ENCODE measurements at places on chromosomes 2 and 18.

DNA sequence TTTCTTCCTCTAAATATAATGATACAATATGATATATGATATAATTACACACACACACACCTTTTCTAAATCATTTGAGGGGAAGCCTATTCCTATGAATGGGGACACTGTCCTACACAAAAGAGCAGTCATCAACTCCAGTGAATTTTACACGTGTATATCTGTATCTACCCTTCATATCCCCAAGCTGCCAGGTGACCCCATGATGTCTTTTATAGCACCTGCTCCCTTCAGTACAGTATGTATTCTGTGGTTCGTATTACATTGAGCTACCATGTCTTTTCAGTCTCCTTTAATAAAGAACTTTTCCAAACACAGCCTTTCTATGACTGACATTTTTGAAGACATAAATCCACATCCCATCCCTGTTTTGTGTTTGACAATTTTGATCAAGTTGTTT lies 19.0 kb downstream of the TBC1D8 start:
- DNase-seq, result no peak

DNA sequence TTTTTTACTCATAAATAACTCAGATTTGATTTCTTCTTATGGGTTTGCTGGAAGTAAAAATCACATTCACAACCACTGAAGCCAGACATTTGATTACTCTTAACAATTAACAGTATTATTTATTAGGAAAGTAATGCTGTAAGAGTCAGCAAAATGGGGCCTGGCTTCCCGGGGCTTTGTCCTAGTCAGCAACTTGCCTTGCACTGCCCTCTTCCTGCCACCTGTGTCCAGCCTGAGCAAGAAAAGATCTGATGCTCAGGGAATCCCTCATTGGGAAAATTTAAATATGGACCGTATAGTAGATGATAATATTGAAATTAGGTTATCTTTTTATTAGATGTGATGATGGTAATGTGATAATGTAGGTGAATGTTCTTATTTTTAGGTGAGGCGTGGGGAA lies 30.8 kb upstream of the ACYP2 start:
- DNase-seq, result no peak

DNA sequence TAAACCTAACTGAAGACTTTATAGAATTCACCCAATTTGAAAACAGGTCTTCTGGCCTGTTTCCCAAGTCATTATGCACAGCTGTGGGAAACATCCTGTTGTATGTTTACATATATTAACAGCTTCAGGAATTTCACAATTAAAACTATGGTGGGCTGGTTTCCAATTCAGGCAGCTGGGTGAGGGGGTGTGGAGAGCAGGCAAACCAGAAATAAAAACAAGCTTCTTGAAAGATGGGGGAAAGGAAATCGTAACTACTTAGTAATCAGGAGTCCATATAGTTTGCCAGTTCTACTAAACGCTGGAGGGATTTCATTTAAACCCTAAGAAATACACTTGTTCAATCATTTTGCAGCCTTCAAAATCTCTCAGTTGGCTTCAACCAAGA lies 22.8 kb downstream of the ATP8B1 start:
- no peak for DNase-seq

DNA sequence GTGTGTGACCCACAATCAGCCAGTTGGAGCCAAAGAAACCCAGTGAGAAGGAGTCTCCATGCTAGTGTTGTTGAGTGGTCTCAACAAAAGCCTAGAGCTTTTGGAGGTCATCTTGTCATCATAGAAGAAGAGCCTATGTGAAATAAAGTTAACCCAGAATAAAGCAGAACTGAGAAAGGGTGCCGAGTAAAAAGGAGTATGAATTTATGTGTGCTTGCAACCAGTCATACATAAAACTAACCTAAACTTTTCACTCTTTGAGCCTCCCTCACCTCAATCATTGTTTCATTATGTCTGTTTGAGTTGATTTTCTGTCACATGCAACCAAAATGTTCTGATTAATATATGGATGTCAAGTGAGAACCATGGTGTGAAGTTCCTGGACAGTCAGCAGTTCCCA lies 599.3 kb upstream of the ZEB2 start:
- no peak for DNase-seq

DNA sequence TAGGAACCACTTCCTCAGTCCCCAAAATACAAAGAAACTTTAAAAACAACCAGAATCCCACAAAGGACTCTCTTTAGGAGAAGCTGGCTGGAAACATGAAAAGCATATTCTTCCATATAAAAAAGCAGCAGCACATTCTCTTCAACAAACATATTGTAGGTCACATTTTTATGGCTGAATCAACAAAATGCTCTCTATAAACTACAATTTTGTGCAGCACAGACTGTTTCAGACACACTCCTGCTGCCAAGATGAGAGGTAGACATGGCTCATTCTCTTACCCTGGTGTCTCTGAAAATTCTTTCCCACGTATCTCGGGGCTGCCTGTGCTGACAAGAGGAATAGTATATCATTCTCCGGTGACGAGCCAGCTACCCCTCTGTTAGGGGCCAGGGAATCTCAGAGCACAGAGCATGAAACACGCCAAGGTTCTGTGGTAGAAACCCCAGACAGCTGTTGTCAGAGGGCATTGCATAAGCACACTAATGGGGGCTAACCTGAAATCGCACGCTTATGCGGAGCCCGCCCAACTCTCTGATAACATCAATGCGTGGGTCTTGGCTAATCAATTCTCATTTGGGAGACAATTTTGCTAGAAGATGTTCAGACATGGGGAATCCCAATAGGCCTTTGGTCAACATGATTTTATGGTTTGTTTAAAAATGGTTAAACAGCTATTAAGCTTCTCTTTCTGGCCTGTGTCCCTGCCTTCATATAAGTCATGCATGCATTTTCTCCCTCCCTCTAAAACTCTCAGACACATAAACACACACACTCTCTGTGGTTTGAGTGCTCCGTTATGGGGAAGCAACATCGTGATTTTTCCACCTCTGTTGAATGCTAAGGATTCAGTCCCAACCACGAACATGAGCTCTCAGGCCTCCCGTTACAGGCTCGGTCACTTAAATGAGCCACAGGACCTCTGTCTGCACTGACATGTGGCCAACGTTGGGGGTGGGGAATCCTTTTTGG lies 177.5 kb downstream of the INO80D start:
- no peak for DNase-seq

GRCh38 chr2:219559156-219559915 lies 12.0 kb downstream of the OBSL1 start:
- DNase-seq, result no peak

- no peak for DNase-seq
Observed at GRCh38 chr2:86439879-86440630, 1.1 kb upstream of the KDM3A start.

GRCh38 chr2:224646242-224646846 lies 61.2 kb upstream of the CUL3 start:
- no peak for DNase-seq

GRCh38 chr2:134135793-134136192 lies 118.1 kb upstream of the MGAT5 start:
- DNase-seq, result no peak

- DNase-seq, result no peak
Observed at GRCh38 chr2:64328756-64329155, 125.2 kb upstream of the LGALSL start.

GRCh38 chr2:240947607-240948006 lies 41.5 kb downstream of the CROCC2 start:
- no peak for DNase-seq

- no peak for DNase-seq
Observed at GRCh38 chr2:233247744-233248143, 3.7 kb upstream of the ATG16L1 start.

DNA sequence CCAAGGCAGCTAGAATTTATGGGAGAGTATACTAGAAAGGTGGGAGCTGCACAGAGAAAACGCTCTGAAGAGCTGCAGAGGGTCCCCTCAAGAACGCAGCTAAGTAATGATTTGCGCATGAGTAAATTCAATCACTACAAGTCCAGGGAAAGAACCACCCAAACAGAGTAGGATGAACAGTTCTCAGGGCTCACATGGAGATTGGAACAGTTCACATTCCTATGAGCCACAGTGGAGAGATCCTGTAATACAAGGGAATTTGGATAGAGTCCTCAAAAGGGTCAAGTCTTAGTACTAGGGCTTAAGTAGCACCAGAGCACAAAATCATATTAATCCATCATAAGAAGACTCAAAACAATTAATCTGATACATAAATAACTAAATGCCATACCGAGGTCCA lies 12.7 kb downstream of the OLA1 start:
- DNase-seq, result no peak

GRCh38 chr18:21739604-21740537 lies 721 bp upstream of the MIB1 start:
- no peak for DNase-seq

DNA sequence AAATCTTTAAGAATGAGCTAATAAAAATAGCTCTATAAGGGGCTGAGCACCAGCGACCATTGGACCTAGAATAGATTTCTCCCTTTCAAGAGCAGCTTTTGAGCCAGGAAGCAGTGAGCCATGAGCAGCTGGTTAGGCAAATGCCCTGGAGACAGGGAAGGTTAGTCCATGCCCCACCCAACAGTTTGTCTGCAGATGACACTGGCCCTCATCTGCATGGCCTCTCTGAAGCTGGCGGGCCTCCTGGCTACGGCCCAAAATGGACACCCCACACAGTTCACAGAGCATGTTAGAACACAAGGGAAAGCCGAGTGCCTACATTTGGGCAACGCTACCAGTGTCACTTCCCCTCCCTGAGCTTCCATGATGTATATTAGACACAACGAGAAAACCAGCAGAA lies 201.1 kb downstream of the MGAT5 start:
- no peak for DNase-seq

DNA sequence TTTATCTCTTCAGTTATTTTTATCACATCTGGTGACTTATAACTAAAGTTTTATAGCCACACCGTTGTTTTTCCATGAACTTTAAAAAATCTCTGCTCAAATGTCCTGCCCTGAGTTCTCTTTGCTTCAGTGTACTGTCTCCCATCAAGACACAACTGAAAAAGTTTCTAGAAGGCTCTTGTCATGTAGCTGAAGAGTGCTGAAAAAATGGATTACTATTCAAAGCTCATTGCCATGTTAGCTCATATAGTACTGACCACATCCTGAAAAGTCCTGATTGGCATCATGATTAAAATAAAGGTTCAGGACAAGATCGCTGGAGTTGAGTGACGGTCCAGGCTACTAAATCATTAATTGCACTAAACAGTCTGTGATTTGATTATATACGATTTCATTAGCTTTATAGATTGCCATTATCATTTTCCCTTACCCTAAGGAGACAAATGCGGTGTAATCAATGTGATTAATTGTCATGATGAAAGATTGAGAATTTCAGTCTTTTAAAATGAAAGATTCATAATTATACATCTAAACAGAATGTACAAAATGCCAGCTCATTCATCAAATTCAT lies 62.2 kb downstream of the MFSD6 start:
- no peak for DNase-seq

- no peak for DNase-seq
Observed at GRCh38 chr2:236309669-236310029, 45.4 kb upstream of the ASB18 start.

DNA sequence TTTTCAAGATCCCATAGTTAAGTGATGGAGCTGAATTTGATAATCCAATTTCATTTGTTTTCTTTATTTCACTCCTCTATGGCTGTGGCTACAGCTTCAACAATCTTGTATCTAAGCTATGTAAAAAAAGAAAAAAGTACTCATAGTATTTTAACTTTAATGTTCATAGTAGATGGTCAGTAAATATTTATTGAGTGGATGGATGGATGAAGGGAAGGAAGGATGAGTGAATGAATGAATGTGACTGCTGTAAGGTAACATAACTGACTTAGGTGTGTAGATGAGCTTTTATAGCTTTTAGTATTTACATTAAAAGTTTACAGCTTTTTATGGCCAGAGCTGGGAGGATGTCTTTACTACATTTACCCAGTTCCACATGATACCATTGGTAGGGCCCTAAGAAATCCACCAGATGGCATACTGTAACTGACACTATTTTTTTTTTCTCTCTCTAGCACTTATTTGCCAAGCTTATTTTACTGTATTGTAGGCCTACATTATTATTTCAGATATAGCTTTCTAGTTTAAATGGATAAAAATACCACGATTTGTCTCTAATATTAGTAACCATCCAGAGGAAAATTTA lies 13.4 kb upstream of the HRH4 start:
- DNase-seq, result no peak

- DNase-seq, result no peak
Observed at GRCh38 chr2:178514664-178515063, 34.4 kb downstream of the PLEKHA3 start.

- no peak for DNase-seq
Observed at GRCh38 chr2:177964892-177965291, 107.7 kb downstream of the PDE11A start.

GRCh38 chr18:49856496-49856895 lies 43.2 kb upstream of the ACAA2 start:
- DNase-seq, result no peak

- DNase-seq, result no peak
Observed at GRCh38 chr2:61620244-61621159, 82.3 kb upstream of the XPO1 start.

All from NCI-H1092 (cell line).